ENCODE measurements at places on chromosomes 11 and 22. TPM values are rescaled to one million over a fixed set of nuclear protein-coding genes. Genes with fewer than 3 reads are reported as not detected.

DNA sequence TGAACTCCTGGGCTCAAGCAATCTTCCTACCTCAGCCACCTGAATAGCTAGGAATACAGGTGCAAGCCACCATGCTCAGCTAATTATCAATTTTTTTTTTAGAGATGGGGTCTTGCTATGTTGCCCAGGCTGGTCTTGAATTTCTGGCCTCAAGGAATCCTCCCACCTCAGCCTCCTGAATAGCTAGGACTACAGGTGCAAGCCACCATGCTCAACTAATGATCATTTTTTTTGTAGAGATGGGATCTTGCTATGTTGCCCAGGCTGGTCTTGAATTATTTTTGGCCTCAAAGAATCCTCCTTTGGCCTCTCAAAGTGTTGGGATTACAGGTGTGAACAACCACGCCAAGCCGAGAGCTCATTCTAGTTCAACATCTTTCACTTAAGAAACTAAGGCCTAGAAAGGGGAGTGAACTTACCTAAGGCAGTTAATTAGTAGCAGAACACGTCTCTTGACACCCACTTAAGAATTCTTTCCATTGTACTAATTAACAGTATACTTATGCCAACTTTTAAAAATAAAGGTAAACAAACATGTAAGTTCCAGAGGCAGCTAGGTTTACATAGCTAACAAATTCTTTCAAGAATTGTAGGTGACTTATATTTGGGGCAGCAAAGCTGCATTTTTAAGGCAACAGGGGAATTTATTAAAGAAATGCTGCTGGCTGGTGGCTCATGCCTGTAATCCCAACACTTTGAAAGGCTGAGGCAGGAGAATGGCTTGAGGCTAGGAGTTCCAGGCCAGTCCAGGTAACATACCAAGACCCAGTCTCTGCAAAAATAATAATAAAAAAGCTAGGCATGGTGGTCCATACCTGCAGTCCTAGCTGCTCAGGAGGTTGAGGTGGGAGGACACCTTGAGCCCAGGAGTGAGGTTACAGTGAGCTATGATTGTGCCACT, 9.6 kb downstream of the ZBED5 start:
- DNase-seq: no peak
- H3K4me3 ChIP-seq: no peak overlapping the region
- peaks cover 2% of the 10 kb centered on the region for H3K4me1 ChIP-seq
- H3K27ac ChIP-seq: no peak overlapping the region
- H3K36me3 ChIP-seq: peaks cover 4% of the 10 kb centered on the region

- DNase-seq: no peak
- peaks cover 9% of the 10 kb centered on the region for H3K4me1 ChIP-seq
- peaks cover 54% of the 10 kb centered on the region for H3K36me3 ChIP-seq
- no peaks in the 10 kb centered on the region for H3K27me3 ChIP-seq
Measured at GRCh38 chr11:3096909-3097530, 39.8 kb upstream of the CARS1 start.

DNA sequence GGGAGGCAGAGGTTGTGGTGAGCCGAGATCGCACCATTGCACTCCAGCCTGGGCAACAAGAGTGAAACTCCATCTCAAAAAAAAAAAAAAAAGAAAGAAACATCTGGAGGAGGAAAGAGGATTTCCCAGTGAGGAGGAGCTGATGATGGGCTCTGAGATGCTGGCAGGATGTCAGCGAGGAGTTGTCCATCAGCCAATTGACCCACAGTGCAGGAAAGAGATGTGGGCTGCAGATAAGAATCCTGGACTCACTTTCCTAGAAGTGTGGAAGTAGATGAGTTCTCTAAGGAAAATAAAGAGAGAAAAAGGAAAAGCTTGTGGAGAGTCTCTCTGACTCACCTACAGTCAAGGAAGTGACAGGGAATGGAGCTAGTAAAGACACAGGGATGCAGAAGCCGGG, 9.7 kb downstream of the IZUMO1R start:
- no peak for DNase-seq
- H3K27ac ChIP-seq: no peak overlapping the region
- no peak overlapping the region for H3K4me3 ChIP-seq
- 0 out of 2 replicates have a peak, but pooled peaks cover 3% of the 10 kb centered on the region for H3K27me3 ChIP-seq
- H3K36me3 ChIP-seq: no peaks in the 10 kb centered on the region

DNA sequence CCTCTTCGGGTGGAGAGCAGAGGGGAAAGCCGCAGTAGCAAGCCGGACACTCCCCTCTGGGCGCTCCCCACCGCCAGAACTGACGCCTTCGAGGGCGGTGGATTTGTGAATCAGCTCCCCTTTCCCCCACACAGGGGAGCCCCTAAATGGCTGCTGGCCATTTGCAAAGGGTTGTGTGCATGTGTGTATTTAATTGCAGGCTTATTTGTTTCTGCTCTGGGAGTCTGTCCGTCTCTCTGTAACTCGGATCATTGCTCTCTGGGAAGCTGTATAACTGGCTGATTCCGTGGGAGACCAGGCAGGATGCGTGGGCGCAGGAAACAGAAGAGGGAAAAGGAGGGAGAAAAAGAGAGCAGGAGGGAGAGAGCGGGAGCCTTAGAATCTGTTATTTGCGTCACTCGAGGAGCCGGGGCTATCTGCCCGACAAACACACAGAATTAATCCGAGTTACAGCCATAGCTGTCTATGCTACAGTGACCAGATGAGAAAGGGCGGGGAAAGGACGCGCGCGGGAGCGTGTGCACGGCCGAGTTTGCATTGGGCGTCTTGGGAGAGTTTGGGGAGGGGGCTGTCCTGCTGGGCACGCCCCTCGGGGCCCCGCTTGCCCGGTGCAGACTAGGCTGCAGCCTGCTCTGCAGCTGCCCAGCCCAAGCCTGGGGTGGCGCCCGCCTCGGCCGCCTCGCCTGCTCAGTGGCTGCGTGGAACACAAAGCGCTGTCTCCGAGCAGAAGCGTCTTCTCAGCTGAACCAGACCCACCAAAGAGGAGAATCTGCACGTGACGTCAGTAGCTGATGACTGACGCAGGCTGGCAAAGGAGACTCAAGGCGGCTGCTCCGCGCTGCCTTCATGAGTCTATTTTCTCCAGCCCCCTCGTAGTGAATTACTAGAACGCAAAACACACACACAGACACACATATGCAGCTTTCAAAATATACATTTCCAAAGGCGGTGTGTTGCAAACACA, 105.3 kb upstream of the HSD17B12 start:
- no peaks in the 10 kb centered on the region for H3K36me3 ChIP-seq
- peaks cover 69% of the 10 kb centered on the region for H3K27me3 ChIP-seq
- peak; percentile 82 for DNase-seq
- no peaks in the 10 kb centered on the region for H3K4me1 ChIP-seq

DNA sequence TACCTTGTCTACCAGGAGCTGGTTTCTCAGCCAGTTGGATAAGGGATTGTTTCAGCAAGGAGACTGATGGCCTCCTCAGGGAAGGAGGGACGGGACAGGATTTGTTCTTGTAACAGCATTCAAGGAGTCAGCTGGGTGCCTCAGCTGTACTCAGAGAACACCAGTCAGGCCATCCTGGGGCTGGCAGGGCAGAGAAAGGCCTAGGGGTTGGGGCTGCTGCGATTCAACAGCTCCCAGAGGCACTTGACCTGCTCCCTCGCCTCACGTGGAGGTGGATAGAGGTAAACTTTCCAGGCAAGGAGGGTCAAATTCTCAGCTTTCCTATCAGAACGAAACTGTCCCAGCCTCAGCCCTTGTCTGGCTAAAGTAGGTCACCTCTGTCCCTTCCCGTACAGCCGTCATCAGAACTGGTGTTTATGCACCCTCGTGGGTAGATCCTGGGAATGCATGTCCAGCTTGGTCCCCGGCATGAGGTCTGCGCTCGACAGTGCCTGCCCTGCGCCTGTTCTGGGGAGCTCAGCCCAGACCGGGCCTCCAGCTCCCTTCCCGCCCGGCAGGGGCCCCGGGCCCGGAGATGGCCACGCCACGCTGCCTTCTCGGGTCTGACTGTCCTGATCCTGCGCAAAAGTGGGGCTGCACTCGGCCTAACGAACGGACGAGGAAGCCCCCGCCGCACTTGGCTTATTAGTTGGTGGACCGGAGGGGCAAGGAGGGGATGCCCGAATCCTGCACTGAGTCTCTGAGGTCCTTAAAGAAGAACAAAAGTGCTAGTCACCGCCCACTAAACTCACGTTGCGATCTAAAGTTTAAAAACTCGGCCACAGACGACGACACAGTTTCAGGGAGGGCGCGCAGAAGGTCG, 762 bp upstream of the CCDC134 start:
- peak overlapping the region; percentile 71 for H3K27ac ChIP-seq
- H3K27me3 ChIP-seq: no peaks in the 10 kb centered on the region
- H3K4me3 ChIP-seq: peak overlapping the region; percentile 91
- peaks cover 11% of the 10 kb centered on the region for H3K4me1 ChIP-seq
- no peak for DNase-seq

DNA sequence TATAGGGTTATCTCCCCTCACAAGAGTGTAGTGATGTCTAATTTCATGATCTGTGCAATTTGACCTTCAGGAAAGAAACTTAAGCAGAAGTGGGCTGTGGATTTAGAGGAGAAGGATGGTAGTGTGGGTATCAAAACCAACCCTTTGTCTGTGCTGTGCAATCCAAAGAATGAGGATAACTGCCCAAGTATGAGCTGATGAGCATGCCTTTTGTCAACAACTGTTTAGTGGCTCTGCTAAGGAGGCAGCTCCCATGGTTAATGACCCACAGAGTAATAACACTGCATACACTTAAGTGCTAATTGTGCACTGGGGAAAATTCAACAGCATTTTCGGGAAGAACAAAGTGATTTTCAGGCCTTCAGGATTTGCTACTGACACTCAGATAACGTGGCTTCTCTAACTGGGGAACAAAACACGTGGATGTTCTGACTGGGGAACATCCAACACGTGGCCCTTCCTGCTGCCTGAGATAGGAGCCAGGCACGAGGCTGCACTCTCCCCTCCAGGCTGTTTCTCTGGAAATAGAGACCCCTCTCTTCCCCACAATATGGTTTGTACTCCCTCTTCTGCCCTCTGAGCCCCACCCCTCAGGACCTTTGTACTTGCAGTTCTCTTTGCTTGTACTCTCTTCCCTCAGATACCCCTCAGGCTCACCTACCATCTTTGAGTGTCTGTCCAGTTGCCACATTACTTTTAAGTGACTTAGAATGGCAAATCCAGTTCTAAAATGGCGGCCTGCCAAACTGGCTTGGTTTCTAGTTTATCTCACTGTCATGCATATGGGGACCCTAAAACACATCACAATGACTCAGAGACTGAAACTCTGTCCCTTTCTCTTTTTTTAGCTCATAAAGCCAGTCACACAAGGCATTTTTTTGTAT, 234.9 kb upstream of the POU2AF2 start:
- H3K27me3 ChIP-seq: no peaks in the 10 kb centered on the region
- H3K4me3 ChIP-seq: no peak overlapping the region
- no peak for DNase-seq
- H3K36me3 ChIP-seq: no peaks in the 10 kb centered on the region
- peaks cover under 1% of the 10 kb centered on the region for H3K4me1 ChIP-seq
- H3K27ac ChIP-seq: no peak overlapping the region

- H3K4me3 ChIP-seq: no peak overlapping the region
- peak overlapping the region; percentile 19 for H3K27ac ChIP-seq
- H3K27me3 ChIP-seq: no peaks in the 10 kb centered on the region
- DNase-seq: no peak
- no peaks in the 10 kb centered on the region for H3K36me3 ChIP-seq
- peaks cover 8% of the 10 kb centered on the region for H3K4me1 ChIP-seq
Measured at GRCh38 chr11:117011541-117011898, 86.7 kb downstream of the SIK3 start.

- H3K27me3 ChIP-seq: no peaks in the 10 kb centered on the region
- H3K4me3 ChIP-seq: no peak overlapping the region
- no peak overlapping the region for H3K27ac ChIP-seq
- no peak for DNase-seq
- H3K4me1 ChIP-seq: no peaks in the 10 kb centered on the region
Measured at GRCh38 chr11:91257667-91258066, 967.0 kb upstream of the FAT3 start.

DNA sequence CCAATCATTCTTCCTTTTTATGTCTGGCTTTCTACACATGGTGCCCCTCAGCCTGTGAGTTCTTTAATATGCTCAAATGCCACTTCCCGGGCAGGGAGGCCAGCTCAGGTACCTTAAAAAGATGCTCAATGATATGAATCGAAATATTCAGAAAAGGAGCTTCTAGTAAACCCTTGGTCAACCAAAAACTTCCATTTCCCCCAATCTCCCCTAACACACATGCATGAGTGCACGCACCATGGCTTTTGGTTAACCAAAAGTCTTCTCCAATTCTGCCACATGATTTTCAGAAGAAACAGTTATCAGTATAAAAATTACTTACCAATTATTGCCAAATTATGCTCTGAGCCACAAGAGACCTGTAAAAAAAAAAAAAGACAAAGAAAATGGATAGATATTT, 135.0 kb downstream of the SERGEF start:
- no peak overlapping the region for H3K4me3 ChIP-seq
- H3K27ac ChIP-seq: no peak overlapping the region
- no peaks in the 10 kb centered on the region for H3K36me3 ChIP-seq
- DNase-seq: no peak

DNA sequence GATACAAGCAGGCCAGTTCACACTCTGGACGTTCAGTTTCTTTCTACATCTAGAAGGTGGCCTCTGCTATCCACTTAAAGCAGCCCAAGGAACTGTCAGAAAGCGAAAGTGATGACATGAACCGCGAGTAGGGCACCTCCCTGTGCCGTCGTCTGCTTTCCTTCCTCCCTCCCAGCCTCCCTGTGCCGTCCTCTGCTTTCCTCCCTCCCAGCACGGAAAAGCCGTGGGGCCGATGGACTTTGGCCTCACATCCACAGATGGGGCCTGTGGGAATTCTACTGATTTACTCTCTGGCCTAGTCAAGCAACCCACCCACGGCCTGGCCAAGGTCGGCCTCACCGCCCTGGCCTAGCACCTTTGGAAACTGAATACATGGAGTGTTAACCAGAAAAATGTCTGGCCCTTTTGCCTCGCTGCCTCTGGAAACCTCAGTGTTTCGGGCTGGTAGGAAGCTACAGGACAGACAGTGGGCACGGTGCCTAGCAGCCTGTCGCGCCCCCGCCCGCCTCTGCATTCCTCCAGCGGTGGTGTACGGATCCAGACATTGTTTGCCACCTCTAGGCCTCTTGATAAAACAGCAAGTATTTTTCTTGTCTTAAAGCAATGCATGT, 14.2 kb downstream of the PEX26 start:
- H3K4me1 ChIP-seq: peaks cover 7% of the 10 kb centered on the region
- peak overlapping the region; percentile 30 for H3K4me3 ChIP-seq

The IFTAP gene
- polyA plus RNA-seq: 24.1 TPM

The SVIP gene
- polyA plus RNA-seq: 6.8 TPM

The TUB gene
- 11.5 TPM for polyA plus RNA-seq

The TPH1 gene
- polyA plus RNA-seq: 0.01 TPM

The PANX2 gene
- polyA plus RNA-seq: 1.3 TPM

Measured in IMR-90 (cell line).